ENCODE measurements at places on chromosomes 4 and X.
A peak's percentile ranks its signal among the peaks of the same experiment; 100 is the strongest.

- DNase-seq: peak; percentile 24
These were observed 39.3 kb upstream of the IQSEC2 start for GRCh38 chrX:53320543-53321229.

DNA sequence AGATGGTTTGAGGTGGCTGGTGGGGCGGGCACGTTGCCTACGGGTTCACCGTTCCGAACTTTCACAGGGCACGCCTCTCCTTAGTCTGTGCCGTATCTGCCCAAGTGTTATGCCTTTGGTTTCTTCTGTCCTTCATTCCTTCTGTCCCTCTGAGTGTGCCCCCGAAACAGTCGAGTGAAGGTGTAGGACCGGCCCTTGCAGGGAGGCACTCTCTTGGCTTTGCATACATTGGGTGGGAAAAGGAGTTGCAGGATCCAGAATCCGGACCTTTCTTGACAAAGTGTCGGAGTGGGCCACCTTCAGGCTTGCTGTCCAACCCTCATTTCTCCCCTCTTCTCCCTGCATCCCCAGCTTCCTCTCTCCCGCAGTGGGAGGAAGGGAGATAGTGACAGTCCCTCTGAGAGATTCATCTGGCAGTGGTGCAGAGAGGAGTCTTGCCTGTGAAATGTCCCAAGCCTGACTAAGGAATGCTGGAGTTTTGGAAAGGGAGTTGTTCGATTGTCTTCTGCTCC lies 569 bp downstream of the ARFIP1 start:
- DNase-seq: peak; percentile 22

DNA sequence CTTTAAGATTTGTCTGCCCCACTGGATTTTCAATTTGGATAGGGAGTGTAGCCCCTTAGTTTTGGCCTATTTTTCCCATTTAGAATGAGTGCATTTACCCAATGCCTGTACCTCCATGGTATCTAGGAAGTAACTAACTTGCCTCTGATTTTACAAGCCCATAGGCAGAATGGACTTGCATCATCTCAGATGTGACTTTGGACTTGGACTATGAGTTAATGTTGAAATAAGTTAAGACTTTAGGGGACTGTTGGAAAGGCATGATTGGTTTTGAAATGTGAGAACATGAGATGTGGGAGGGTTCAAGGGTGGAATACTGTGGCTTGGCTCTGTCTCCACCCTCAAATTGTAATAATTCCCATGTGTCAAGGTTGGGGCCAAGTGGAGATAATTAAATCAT lies 2480.2 kb downstream of the PCDH7 start:
- no peak for DNase-seq

- DNase-seq: peak; percentile 24
These were observed 408.2 kb downstream of the BCOR start for GRCh38 chrX:39689376-39690104.

DNA sequence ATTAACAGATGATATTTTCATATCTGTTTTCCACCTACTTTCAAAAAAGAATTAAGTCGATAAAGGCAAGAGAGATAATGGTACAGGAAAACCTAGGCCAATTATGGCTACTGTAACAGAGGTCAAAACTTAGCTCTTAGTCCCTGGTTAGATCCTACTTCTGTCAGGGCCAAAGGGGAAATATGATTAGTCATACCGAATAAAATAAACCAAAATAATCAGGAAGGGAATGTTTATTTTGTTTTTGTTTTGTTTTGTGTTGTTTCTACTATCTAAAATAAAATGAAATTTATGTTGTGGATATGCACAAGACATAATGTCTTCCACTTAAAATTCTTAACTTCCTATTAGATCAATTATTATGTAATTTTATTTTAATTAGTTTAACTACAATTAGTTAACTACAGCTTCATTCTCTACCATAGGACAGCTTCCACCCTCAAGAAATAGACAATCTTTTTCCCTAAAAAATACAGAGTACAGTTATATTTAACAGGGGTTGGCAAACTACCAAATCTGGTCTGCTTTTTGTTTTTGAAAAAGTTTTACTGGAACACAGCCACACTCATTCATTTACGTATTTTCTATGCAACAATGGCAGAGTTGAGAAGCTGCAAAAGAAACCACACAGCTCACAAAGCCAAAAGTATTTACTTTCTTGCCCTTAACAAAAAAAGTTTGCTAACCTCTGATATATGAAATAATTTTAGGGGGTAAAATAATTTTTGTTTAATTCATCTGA lies 25.4 kb downstream of the TMEM47 start:
- no peak for DNase-seq

GRCh38 chr4:5157791-5158770 lies 106.8 kb downstream of the STK32B start:
- DNase-seq: no peak

GRCh38 chr4:117084866-117085701 lies at the start of gene TRAM1L1:
TRAM1L1 (minus strand) TSS chr4:117085576; CDS start chr4:117085393, 183 bp downstream.
- DNase-seq: peak; percentile 94

GRCh38 chrX:11764602-11765067 lies 6.6 kb downstream of the MSL3 start:
- DNase-seq: no peak

DNA sequence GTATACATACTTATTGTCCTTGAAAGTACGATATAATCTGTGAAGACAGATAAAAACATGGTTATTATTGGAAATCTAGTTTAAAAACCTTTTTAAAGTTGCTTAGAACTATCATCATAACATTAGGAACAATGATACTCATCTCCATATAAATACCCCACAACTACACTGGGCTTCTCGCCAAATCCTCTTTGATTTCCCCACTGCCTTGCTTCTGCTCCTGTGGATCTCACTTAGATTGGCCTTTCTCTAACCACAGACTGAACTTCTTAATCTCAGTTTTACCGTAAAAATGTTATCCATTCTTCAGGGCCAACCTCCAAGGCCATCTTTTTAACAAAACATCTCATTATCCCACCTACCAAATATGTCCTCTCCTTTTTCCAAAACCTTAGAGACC lies 77.6 kb downstream of the PRKG2 start:
- no peak for DNase-seq

DNA sequence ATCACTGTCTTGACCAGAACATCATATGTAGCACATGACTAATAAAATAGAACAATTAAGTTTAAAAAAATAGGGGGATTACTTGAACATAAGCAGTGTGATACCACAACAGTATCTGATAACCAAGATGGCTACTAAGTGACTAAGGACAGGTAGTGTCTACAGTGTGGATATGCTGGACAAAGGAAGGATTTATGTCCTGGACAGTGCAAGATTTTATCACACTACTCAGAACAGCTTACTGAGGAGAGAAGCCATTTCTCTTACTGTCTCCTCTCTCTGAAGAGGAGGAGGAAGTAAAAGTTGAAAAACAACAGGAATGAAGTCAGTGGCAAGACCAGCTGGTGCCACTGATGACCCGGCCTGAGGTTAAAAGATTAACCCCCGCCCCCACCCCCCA lies 4.0 kb upstream of the SLC10A7 start:
- no peak for DNase-seq

DNA sequence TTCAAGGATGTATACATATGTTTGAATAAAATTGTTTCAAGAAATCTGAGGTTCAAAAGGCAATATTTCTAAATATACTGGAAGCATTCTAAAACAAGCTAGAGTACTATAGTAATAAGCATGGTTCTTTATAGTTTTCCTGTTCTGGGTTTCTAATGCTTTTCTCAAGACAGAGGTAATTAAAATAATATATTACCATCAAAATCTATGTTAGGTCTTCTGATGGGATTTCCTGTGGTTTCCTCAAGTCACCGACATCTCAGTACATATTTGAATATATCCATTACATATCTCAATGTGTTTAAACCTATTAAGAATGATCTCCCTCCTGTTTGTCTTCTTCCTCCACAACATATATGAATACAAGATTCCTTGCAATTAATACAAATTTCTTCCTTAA lies 25.6 kb downstream of the ARSJ start:
- no peak for DNase-seq

- DNase-seq: no peak
These were observed 6.4 kb downstream of the MTM1 start for GRCh38 chrX:150574559-150575418.

DNA sequence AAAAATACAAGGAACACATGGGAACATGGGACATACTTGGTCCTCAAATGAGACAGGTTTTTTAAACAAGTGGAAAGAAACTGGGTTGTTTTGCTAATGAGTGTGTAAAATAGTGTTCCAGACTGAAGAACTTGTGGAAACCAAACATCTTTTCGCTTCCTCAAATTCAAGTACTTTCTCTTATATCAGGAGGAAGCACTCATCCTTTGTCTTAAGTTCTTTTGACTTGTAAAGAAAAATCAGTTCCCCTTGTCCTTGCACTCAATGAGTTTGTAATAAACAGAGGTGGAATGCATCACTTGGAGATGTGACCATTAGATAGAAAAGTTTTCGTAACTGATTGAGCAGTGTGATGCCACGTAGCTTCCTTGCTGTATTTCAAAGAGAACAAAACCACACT lies 101.1 kb downstream of the PHOX2B start:
- DNase-seq: no peak

- DNase-seq: no peak
These were observed 416.1 kb upstream of the FTHL17 start for GRCh38 chrX:31487951-31488350.

DNA sequence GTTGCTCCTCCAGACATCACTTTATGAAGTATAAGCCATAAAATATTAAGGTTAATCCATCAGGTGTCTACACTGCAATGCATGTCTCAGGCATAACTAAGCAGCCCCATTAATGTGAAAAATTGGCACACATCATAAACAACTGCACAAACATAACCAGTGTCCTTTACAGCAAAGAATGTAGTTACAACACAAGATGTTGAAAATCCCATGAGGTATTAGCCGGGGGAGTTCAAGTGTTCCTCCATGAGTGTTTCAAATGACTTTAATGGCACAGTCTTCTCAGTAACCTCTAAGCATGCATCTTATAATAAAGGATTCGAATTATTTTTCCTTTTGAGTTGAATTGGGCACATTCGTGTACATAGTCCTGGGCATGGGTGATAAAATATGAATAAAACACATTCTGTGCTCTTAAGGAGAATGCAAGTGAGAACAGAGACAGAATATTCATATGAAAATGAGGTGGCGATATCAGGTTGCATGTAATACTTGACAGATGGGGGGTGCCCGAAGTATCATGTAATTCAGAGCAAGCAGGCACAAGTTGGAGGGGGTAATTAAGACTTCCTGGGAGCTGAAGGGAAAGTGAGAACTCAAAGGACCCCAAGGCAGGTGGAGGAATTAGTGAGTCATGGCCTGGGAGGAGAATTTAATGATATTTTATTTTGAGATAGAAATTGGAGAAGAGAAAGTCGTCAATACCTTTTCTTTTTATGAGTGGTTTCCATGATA lies 18.2 kb upstream of the VCX2 start:
- DNase-seq: no peak

All from glutamatergic neuron (in vitro differentiated cells).